NCI-H2227 treated with DMSO at 0.1 percent for 48 hours (cell line): ENCODE measurements at places on chromosomes 3 and 15.

GRCh38 chr3:192993411-192993810, 75.8 kb upstream of the MB21D2 start:
- DNase-seq, result no peak

- no peak for DNase-seq
These were observed 58.3 kb downstream of the HES1 start for GRCh38 chr3:194194051-194194756.

DNA sequence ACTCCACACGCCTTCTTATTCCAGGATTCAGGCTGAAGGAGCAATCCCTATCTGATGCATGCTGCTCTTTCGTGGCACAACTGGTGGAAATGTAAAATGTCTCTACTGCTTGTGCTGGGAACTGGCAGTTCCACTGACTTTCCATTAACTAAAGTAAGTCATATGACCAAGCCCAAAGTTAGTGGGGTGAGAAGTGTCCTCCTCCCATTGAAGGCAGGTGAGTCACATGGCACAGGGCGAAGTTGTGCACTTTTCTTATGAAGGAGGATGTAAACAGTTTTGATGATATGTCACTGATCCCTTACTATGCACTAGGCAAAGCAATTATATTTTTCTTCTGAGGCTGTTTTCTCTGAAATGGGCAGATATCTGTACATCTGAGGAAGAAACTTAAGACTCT, 51.6 kb downstream of the SLC7A14 start:
- no peak for DNase-seq

GRCh38 chr3:117059067-117059955, 349.7 kb downstream of the TUSC7 start:
- peak; percentile 27 for DNase-seq

GRCh38 chr3:41893977-41894376, 67.9 kb downstream of the ULK4 start:
- DNase-seq, result no peak

DNA sequence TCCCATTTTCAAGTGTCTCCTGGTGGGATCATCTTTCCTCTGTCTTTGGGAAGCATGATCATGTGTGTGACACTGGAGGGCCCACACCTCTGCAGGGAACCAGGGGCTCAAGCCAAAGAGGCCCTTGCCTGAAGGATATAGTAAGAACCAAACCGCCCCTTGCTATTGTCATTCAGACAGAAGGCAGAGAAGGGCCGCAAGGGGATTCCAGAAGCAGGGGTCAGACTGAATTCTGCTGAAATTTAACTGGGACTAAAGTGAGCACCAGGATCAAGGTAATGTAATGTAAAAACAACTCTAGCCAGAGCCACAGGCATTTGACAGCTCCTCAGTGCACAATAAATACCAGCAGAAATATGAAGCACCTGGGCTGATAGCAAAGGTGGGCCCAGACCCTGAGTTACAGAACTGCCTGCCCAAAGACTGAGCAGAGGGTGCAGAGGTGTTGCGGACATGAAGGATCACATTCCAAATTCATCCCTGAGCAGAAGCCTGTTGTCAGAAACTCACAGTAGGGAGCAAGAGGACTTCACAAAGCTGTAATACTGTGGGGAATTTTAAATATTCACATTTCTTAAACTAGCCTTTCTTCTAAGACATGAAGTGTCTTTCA, 46.0 kb upstream of the RASGRF1 start:
- no peak for DNase-seq

- no peak for DNase-seq
These were observed 221.7 kb upstream of the ROPN1 start for GRCh38 chr3:124213641-124214040.

DNA sequence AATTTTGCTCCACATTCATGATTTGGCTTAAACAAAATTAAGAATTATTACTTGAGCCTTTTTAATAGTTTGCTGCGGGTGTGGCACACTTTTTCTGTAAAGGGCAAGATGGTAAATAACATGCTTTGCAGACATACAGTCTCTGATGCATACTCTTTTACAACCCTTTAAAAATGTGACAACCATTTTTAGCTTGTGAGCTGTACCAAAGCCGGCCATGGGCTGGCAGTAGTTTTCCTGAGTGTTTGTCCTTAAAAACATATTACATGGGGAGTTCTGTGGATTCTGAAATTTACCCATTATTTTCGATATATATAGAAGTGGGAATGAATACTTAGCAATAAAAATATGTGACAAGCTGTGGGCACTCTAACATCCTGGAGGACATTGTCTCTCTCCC, 163.4 kb downstream of the FNDC3B start:
- DNase-seq, result no peak

DNA sequence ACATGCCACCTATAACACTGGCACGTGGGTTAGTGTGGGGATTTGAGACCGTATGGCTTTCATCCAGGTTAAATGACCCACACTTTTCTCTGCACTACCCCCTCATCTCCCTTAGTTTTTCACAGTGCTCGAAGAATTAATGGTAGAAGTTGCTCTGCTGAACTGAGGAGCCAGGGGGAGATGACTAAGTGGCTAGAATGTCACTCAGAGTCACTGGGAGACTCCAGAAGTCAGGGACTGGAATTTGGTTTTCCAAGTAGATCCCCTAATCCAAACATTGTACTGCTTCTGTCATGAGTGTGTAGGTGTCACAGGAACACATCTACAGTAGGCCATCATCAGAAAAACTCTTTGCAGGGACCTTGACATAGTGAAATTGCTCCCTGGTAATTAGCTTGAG, 181.0 kb upstream of the RASGRP1 start:
- DNase-seq, result no peak

DNA sequence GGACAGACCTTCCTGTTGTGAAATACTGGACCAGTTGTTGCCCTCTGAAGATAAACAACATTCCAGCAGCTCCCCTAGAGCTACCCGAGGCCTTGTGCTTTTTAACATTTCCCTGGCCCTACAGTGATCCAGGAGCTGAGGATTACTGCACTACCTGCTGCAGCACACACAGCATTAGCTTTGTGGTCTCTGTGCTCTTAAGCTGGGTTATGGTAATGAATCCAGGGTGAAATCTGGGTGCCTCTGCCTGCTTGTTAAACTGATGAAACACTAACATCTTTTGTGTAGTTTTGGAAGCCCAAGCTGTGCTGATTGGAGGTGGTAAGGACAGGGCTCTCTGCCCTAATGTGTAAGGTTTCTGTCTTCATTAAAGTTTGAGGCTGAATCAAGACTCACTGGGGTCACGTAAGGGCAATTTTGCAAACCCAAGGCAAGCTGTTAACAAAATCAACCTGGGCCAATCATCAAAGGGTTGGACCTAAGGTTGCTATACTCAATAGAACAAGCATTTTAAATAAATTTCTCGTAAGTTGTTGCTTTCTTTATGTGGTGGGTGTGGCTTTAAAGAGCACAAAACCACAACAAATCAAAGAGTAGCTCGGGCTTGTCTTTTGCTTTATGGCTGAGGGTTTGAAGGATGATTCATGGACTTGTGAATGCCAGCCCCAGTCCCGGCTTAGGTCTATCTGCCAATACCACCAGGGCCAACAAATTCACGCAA, 183.9 kb downstream of the TPRG1 start:
- no peak for DNase-seq

DNA sequence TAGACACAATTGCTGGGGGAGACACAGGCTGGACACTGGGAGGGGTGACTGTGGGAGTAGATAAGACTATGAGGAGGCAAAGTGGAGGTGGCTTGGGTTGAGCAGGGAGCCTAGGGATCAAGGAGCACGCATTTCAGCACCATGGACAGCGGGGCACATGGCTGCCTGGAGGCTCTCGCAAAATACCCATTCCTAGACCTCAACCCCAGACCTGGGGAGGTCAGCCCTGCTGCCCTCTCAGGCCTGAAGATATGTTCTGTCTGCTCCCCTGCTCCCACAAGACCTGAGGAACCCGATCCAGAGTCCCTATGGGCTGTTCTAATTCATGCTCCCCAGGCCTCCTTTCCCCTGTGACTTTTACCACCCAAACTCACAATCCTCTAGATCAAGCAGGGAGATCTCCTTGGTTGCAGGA, 16.0 kb upstream of the CPEB1 start:
- DNase-seq, result no peak

DNA sequence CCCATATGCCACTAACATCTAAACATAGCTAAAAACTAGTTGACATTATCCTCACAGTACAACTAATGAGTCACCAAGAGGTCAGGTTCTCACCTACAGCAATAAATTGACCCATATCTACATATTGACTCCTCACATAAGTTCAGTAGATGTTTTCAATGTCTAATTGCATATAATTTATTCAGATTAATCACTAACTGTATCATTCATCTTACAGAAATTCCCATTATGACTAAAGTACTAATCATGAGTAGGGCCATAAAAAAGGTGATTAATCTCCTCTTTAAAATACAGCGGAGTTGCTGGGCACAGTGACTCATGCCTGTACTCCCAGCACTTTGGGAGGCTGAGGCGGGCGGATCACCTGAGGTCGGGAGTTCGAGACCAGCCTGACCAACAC, 82.4 kb upstream of the ST3GAL6 start:
- no peak for DNase-seq

DNA sequence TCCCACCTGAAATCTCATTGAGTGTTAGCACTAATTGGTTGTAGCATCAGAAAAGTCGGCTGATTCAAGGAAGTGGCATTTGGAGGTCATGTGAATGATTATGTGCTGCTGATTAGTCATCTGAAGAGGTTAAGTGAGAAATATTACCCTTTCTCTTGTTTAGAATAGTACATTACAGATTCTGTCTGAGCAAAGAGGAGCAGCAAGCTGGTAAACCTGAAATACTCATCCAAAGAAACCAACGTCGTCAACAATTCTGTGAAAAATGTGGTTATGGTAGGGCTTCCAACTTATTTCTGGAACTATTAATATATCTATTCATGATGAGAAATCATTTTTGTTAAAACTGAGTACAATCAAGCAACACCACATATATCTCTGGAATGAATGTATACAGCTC, 1024.9 kb downstream of the TUSC7 start:
- DNase-seq, result no peak

DNA sequence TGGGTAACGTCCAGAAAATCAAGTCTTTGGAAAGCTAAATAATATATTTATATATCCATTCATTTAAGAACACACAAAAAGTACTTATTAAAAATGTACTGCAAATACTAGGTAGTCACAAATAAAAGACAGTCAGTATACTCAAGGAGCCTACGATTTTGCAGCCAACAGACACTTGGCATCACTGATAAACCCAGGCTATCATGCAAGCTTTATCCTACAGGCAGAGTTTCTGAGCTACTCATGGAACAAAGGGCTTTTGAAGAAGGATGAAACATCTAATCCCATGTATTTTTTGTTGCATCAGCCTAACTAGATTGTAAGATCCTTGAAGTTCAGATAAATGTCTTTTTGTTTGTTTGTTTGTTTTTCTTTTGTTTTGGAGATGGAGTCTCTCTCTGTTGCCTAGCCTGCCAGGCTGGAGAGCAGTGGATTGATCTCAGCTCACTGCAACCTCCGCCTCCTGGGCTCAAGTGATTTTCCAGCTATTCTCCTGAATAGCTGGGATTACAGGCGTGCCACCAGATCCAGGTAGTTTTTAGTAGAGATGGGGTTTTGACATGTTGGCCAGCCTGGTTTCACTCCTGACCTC, 319.4 kb upstream of the MDFIC2 start:
- no peak for DNase-seq

GRCh38 chr3:125110016-125110875, 54.4 kb upstream of the HEG1 start:
- DNase-seq, result no peak

- no peak for DNase-seq
These were observed 37.0 kb downstream of the PPARG start for GRCh38 chr3:12325586-12326515.

DNA sequence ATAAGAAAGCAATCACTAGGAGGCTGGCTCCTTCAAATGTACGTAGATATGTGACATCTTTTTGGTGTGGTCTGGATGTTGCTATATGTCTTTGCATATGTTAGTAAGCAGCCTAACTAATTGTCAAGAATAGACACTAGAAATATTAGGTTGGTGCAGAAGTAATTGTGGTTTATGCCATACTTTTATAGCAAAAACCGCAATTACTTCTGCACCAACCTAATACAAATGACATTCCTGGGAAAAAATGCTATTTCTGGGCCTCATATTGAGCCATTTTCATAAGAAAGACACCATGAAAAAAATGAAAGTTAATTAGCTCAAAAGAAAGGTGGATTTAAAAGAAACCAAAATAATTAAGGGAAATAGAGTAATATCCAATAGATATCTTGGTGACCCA, 555.8 kb downstream of the ZNF385D start:
- DNase-seq, result no peak

DNA sequence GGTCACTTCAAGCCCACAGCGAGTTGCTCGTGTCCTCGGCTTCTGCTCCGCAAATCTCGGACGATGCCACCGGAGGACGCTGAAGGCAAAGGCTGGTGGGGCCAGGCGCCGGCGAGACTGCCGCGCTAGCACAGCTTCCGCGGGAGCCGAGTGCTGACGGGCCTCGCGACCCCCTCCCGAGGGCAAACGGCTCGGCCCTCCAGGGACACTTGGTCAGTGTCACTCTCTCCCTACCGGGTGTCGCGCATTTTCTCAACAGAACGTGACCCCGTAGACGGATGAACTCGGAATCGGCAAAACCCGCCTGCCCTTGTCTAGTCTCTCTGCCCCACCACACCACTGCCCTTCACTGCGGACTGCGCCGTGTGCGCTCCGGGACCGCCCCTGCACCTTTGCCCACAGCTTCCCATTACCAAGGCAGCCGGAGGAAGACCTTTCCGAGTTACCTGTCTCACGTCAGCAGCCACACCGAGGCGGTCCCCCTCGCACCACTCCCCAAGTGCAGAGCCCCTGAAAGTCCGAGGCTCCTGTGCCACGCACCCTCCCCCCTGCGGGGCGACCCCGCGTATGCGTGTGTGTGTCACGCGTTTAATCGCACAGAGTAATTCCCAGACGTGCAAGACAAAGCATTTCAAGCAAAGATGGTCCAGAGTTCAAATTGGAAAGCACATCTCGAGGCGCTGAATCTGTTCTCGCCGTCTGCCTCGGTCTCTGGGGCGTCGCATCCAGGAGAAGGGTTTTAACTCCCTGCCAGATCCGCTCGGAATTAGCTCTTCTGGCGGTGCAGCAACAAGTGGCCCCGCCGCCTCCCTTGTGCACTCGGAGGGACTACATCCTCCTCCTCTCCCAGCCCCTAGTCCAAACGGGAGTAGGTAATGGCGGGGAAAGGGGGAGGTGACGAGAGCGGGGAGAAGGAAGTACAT, 245.0 kb upstream of the TOPAZ1 start:
- peak; percentile 38 for DNase-seq

DNA sequence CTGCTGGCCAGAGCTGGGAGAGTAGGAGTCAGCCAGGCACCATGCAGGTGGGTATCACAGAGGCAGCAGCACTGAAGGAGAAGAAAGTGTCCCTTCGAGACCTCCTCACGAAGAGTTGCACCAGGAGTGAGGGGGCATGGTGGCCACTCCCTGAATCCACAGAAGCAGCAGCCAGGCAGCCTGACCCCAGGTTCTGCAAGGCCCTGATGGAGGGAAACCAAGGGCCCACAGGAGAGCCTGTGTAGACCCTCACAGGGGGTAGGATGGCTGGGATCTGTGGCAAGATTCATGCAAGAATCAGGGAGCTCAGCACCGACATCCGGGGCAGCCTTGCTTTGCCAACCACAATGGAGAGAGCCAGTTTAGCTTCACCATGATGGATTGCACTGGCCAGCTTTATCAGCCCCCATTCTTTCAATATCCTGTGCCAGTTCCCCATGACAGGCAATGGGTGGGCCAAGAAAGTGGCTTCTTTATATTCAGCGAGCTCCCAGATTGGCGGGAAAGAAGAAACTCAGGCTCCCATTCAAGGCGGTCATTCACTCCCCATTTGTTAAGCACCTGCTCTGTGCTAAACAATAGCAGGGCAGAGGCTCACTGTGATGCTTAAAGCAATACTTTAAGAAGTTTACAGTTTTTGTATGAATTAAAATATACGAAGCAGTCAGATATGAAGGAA, 33.5 kb upstream of the TBC1D21 start:
- DNase-seq, result no peak
